ENCODE measurements at places on chromosomes 3 and 15.
A peak's percentile ranks its signal among the peaks of the same experiment; 100 is the strongest.

DNA sequence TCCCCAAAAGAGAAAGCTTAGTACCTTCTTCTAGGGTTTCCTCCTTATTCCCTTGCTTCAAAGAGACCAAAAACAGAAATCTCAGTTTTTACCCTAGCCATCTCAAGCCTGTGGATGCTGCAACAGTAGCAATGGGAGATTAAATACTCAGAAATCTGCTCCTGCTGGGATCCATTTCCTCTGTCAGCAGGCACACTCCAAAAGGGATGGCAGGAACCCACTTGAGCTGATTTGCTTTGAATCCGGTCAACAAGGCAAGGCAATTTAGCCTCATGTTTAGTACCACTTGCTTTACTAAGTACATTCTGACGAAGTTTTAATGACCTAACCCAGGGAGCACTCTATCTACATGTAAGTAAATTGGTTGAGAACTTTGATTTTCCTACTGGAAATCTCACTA, 590.0 kb upstream of the ADAMTS9 start:
- no peak for DNase-seq

DNA sequence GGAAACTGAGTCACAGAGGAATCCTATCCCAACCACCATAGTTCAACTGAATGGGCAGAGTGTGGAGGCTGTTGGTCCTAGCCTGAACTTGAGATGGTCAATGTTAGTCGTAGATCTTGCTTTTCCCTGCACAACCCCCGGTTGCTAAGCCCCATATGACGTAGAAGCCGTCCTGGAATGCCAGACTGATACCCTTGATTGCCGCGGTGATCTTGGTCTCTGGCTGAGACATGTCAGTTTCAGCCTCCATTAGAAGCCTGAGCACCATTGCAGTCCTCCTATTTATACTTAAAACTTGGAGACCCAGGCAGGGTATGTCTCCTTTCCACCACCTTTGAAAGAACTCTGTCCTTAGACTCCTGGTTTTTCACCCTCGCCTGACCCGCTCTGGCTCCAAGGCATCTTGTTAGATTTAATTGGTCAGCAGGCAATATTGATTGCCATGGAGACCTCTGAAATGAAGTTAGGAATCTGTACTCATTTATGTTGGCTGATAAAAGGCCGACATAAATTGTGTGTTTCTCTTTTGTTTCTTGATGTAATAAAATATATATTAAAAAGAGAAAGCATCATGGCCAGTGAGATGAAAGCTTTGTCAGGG, 53.4 kb downstream of the RPLP1 start:
- DNase-seq, result no peak

GRCh38 chr15:94963953-94964352, 732.6 kb downstream of the MCTP2 start:
- DNase-seq, result no peak

GRCh38 chr3:100954199-100954935, 38.9 kb downstream of the ABI3BP start:
- DNase-seq, result no peak

DNA sequence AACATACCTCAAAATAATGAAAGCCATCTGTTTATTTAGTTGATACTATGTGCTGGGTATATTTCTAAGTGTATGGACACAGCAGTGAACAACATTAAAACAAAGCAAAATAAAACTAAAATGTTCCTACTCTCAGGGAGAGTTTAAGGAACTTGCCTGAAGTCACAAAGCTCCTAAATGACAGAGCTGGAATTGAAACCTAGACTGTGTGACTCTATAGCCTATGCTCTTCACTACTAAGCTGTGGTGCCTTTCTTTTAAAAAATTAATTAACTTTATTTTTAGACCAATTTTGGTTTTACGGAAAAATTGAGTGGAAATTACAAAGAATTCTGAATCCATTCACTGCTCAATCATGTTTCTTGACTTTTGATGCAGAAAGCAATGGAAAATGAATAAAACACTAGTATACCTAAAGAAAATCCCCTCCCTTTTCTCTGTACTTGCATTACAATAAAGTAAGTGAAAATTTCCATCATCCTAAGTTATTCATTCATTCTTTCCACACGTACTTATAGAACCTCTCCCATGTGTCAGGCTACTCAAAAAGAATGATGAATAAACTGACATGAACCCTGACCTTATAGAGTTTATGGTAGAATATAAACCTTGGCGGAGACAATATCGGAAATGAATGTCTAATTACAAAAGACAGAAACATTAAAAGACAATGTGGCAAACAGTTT, 189.8 kb upstream of the RBMS3 start:
- no peak for DNase-seq

DNA sequence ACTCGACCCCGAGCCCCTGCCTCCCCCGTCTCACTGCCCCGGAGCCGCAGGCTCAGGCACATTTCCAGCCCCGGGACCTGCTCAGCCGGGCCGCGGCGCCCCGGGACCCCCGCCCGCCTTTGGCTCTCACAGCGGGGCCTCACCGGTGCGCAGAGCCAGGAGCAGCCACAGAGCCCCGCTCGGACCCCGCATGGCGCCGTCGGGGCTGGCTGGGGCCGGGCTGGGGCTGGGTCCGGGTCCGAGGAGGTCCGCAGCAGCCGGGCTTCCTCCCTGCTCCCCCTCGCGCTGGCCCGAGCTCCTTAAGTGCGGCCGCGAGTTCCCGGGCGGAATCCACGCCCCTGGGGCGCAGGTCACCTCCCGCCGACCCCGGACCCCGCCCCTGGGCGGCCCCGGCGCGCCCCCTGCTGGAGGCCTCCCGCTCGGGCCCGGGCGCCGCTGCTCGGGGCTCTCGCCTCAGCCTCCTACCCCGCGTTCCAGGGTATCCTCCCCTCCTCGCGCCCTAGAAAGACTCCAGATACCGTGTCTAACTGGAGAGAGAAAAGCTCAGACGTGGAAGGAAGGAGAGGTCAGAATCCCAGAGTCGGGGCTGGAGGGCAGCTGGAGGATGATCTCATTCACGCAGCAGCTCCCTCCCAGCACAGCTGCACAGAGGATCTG, at the start of gene MELTF:
TSS of gene MELTF (minus strand) at position 307 of the 657 bp plus-strand sequence. CDS start at position 192, 115 bp downstream.
- DNase-seq, result peak; percentile 75

- DNase-seq, result no peak
Observed at GRCh38 chr15:34628577-34629152, 45.2 kb upstream of the GOLGA8B start.

- DNase-seq, result no peak
Observed at GRCh38 chr3:4855676-4856075, 123.6 kb upstream of the BHLHE40 start.

DNA sequence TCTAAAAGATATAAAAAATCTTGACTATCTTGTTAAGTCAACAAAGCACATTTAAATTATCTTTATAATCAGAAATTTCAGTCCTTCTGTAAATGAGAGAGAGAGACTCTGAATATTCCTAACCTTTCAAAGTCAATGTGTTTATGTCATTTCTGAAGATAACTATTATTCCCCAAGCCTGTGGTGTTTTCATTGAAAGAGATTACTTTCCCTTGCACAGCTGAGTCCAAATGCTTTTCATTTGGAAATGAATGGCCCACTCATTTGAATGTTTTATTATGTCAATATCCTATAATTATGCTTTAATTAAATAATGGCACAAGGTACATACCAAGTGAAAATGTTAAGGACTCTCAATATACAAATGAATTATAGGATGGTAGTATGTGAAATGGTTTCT, 680.0 kb upstream of the DPPA4 start:
- no peak for DNase-seq

DNA sequence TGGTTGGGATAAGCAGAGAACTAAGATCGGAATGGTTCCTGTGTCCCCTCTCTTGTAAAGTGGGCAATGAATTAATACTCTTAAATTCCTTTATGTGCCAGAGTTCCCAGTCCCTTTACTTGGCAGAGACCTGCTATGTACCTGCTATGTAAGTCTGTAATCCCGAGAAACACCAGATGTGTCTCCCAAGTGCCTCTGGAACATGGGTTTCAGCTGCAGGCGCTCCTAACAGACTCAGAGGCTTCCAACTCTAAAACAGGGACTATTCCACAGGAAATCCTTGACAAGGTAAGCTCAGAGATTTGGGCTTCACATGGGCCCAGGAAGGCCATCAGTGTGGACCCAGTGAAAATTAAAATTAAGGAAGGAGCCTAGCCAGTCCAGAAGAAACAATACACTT, 117.7 kb upstream of the PLCL2 start:
- DNase-seq, result no peak

- DNase-seq, result peak; percentile 75
Observed at GRCh38 chr3:42831321-42831713, 22.1 kb downstream of the ACKR2 start.

GRCh38 chr15:89026167-89026566, 62.1 kb upstream of the ABHD2 start:
- DNase-seq, result no peak

- no peak for DNase-seq
Observed at GRCh38 chr3:98333989-98334606, 19.6 kb upstream of the OR5K4 start.
